Stimulated activated CD8-positive, alpha-beta memory T cell treated with anti-CD3 and anti-CD28 coated beads, Interleukin-15, amount 100 ng/mL, for 4 hours (primary cell): ENCODE measurements at places on chromosomes 5 and 9.

GRCh38 chr5:55868846-55869245, 17.7 kb downstream of the IL31RA start:
- no peak for DNase-seq

- DNase-seq = no peak
Measured at GRCh38 chr5:850511-851006, at the start of gene ZDHHC11. ZDHHC11 (minus strand) TSS chr5:850986; CDS start chr5:850602, 384 bp downstream.

DNA sequence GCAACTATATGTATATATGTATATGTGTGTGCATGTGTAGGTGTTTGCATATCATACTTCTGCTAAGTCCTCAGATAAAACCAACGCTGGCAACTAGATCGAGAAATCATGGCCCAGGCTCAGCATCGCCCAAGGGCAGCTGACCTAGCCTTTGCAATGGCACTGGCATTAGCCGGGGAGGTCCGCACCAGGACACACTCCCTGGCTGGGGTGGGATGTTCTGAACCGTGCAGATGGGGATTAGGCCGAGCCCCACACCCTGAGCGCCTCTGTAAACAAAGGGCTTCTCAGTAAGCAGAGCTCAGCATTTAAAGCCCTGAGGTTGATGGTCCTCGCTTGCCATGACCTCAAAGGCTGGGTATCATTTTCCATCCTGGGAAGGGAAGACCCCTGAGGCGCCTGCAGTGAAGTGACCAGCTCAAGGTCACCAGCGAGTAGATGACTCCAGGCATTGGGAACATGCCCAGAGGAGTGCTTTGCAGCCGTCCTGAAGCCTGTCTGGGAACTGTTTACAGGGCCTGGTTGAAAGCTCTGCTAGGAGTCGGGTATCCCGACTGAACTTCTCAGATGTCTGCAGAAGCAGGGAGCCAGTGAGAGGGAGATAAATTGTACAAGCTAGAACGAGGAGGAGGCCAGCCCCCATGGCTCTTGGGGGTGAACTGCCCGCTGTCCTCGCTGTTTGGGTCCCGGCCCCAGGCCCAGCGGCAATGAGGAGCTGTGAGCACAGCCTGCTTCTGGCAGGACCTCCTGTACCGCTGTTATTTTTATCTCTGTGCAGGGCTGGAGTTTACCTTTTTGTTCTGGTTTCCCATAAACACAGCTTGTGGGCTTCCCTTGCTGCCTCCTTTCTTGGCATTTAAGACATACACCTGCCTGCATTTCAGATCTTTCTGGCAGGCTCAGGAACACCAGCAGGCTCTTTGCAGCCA, 18.4 kb downstream of the GADD45G start:
- DNase-seq = no peak

DNA sequence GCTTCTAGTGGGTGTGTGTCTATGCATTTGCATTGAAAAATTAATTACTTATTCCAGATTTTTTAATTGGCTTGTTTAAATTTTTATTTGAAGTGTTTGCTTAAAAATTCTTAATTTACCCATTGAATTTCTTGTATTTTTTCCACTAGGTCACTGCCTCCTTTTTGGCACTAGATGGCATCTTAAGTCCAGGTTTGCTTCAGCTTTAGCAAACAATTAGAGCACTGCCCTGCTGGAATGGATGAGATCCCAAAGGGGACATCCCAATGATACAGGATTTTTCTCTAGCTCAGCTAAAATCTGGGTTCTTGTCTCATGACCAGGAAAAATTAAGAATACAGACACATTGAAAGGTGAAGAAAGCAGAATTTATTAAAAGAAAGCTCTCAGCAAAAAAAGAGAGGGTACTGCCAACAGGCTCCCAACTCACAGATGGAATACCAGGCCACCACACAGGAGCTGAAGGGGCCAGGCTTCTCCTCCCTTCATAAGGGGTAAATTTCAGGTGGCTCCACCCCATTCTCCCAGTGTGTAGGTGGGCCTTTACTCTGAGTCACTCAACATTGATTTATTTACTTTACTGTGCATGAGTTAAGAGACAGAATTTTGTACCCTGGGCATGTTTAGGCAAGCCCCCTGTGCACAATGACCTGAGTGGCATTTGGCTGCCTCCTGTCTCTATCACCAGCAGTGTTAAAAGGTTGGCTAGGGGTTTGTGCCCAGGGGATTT, 532.4 kb downstream of the ANXA1 start:
- no peak for DNase-seq

- DNase-seq = no peak
Measured at GRCh38 chr5:111447099-111447498, 65.2 kb downstream of the STARD4 start.

- DNase-seq = no peak
Measured at GRCh38 chr5:23717486-23717885, 210.1 kb downstream of the PRDM9 start.

GRCh38 chr5:143886096-143886495, 74.1 kb downstream of the HMHB1 start:
- DNase-seq = no peak

DNA sequence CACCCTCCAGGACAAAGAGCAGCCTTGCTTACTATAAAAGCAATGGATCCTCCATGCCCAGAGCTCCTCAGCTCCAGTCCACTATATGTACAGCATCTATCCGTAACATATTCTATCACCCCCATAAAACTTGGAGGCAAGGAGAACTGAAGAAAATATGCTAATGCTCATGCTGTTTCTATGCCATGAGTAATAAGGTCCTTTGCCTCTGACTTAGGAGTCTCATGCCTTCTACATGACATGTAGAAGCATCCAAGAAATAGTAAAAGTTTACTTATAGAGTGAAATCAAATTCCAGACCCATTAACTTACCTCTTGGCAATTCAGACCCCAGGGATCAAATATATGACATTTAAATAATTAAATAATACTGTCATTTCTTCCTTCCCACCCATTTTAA, 33.7 kb downstream of the SSBP2 start:
- no peak for DNase-seq

DNA sequence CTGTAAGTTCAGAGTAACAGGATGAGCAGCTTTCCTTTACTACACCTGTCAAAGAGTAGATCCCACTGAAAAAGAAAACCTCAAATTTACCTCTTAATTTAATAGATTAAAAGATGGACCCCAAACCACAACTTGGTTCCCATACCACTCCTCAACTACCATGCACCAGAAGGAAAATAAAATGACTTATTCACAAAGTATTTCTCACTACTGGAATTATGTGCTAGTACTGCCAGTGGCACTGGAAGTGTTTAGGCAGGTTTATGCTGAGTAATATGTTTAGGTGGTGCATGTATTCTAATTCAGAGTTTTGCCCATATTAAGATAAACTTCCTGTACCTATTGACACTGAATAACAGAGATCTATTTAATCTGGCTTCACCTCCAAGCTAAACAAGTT, 6.6 kb downstream of the PLK2 start:
- no peak for DNase-seq

DNA sequence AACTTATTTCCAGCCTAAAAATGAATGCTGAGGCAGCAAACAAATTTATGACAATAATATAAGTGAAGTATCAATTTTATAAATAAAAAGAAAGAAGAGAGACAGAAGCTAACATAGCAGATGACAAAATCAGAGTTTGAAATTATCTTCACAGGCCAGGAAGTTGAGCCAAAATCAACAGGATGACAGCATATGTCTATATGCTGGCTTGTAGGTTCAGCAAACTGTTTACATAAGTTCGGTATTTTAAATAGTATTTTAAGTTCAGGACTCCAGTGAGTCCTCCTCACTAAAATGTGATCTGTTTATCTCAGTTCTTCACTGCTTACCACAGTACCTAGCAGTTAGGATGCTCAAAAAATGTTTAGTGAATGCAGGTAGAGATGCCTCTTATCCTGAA, 359.6 kb upstream of the SMC2 start:
- no peak for DNase-seq

DNA sequence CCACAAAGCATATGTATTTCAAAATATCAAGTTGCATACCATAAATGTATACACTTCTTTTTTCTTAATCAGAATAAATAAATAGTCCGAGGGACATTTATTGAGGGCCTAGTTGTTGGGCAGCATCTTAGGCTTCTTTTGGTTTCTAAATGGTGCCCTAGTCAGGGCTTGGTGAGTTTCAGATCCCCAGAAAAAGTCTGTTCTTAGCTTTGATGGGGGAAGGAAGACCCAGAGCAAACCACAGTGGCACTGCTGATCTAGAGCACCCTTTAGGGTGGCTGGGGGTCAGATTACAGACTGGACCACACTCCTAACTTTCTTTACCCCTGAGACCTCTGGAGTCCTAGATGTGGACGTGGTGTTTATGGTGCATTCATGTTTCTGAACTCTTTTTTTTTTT, 97.8 kb downstream of the C9orf152 start:
- no peak for DNase-seq

- no peak for DNase-seq
Measured at GRCh38 chr5:41797662-41798061, 72.6 kb downstream of the OXCT1 start.

- DNase-seq = no peak
Measured at GRCh38 chr5:73387149-73387591, 61.4 kb downstream of the FOXD1 start.

GRCh38 chr9:87197349-87198130, 250.2 kb upstream of the GAS1 start:
- DNase-seq = no peak

DNA sequence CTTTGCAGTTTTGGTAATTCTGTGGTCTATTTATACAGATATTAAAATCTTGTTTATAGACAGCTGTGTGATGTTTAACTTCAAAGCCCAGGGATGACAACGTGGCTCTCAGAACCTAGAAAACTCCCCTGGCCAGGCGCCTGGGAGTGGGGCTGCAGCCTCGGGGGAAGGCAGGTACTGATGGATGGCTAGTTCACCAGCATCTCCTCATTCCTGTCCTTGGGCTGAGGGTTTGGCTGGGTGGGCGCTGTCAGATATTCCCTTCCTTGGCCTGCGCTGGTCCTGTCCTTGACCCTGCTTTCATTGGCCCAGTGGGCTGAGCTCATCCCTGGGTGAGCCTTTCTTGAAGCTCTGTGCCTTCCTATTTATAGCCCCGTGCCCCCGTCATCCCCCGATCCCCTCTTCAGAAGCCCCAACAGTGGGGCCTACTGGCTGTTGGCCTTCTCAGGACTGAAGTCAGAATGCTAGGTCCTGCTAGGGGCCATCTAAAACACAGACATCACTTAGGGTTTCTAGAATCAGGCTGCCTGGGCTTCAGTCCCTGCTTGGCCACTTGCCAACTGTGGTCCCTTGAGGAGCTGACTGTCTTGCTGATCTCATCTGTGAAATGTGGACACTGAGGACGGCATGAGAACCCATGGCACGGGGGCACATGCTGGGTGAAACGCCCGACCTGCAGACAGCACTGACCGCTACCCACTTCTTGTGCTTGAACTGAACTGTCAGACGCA, 20.9 kb downstream of the SH3GLB2 start:
- no peak for DNase-seq

DNA sequence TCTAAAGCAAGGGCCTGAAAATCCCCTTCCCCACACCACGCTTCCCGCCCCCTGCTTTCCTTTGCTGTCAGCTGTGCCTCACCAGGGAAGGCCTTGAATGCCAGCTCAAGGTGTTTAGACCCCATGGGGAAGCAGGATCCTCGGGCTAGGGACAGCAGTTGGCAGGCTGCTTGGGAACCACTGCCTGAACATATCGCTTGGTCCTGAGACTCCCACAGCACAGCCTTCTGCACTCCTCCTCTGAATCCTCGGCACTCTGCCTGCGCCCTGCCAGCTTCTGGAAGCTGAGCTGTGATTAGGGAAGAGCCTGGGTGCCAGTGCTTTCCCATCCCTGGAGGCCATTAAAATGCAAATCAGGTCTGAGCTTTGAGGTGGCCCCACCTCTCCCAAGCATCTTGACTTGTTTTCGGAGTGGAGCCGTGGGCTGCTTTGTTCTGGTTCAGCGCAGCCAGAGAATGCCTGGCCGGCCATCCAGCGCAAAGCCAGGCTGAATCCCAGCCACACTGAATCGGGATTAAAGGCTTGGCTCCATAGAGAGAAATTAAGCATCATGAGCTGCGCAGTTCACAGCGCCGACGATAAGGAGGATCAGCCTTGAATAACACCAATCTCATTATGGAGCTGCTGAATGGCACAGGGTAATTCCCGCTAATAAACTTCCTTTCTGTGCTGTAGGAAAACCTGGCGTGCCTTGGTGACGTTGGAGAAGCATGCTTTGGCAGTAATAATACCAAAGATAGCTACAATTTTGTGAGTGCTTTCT, 40.0 kb downstream of the AMBP start:
- no peak for DNase-seq

- no peak for DNase-seq
Measured at GRCh38 chr9:116027511-116027910, 126.1 kb upstream of the PAPPA start.

DNA sequence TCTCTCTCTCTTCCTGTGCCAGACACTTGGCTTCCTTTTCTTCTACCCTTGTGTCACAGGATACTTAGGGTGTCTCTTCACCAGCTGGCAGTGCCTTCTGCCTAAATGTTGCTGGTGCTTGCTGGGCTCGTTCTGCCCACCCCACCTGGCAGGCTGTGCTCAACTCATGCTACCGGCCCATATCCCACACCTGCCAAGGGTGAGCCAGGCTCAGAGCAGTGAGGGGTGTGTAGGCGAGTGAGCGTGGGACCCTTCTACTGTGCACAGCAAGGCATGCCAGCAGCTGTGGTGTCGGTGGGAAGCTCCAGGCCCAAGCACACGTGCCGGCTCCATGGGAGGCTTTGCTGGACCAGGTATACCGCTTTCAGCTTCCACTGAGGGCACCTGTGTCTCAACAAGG, 1626.7 kb upstream of the ACO1 start:
- no peak for DNase-seq

- no peak for DNase-seq
Measured at GRCh38 chr5:10591966-10592365, 28.1 kb downstream of the ANKRD33B start.

- no peak for DNase-seq
Measured at GRCh38 chr9:93185266-93186214, 1.6 kb downstream of the WNK2 start.

DNA sequence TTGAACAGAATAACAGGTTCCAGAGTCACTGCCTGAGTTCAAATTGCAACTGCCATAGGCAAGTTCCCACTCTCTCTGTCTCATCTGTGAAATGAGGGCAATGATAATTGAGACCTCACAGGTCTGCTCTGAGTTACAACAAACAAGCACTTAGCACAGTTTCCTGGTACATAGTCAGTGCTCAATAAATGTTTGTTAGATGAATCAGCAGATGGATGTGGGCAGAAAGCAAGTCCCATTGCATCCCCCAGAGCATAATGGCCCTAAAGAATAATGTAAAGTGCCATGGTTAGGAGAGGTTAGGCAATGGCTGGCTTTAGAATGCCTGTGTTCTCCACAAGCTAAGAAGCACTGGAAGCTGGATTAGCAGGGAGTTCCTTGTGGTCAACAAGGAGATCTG, 136.5 kb upstream of the LARP1 start:
- no peak for DNase-seq

- no peak for DNase-seq
Measured at GRCh38 chr9:34585946-34586669, 3.4 kb downstream of the CNTFR start.

DNA sequence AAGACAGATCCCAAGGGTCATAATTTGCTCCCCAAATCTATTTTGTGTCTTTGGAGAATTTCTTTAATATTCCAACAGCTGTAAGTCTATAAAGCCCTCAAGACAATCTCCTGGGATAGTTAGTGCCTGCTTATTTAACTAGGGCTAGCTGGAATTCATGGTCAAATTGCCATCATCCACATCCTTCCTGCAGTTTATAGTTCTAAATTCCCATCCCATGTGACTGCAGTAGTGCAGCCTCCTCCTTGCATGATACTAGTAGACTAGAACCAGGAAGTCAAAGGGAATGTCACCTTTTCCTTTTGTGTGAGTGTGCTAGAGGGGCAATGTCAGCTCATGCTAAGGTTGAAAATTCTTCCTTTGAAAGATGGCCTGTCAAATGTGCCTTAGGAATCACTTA, 214.8 kb upstream of the PIK3R1 start:
- no peak for DNase-seq

GRCh38 chr9:69265891-69266290, 59.1 kb upstream of the ENTREP1 start:
- DNase-seq = no peak
